ENCODE measurements at places on chromosomes 7 and 10.
A peak's percentile ranks its signal among the peaks of the same experiment; 100 is the strongest.

GRCh38 chr7:20228654-20229053 is 11.5 kb upstream of the MACC1 start:
- no peak for DNase-seq

DNA sequence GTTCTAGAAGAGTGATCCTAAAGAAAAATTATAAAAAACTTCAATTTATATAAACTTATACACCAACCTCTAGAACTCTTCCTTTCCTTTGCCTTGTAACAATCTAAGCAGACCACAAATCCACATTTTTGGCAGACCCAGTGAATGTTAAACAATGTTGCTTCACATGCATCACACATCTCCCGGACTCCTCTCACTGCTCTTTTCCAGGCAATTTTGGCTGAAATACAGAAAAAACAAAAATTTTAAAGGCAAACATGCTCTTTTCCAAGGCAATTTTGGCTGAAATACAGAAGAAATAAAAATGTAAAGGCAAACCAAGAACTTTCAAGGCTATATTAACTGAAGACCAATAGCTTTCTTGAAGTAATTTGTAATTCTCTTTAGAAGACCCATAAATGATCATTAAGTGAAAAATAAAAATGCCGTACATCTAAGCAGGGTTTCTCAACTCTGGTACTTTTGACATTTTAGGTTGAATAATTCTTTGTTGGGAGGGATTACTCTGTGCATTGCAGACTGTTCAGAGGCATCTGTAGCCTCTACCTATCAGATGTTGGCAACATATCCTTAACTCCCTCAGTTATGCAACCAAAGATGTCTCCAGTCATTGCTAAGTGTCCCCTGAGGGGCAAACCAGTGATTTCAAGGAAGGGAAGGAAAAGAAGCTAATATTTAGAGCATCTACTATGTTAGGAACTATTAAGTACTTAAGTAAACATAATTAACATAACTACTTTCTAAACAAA is 64.4 kb downstream of the NRBF2 start:
- no peak for DNase-seq

DNA sequence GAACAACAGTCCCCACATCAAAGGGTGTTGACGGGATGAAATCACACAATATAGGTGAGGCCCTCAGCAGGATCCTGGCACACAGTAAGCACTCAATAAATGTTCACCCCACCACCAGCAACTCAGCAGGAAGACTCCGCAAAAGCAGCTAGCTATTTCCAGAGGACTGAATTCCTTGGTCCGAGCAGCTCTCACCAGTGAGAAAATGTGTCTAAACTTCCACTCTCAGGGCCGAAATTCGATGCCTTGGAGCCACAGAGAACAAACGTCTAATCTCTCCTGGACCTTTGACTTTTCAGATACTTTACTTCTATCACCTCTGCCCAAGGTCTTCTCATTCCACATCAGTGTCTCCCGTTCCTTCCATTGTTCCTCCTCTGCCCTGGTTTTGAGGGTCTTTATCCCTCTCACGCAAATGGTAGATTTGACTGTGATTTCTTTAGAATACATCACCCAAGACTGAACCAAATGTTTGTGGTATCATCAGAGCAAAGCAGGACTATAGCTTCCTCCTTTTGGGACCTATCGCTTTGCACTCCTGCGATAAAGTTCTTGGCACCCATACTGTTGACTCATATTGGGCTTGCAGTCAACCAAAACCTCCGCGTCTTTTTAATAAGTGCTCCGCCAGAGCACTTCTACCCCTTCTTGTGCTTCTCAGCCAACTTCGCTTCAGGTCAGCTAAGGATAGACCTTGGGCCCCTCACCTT is 903 bp upstream of the NT5C2 start:
- DNase-seq = peak; percentile 8

DNA sequence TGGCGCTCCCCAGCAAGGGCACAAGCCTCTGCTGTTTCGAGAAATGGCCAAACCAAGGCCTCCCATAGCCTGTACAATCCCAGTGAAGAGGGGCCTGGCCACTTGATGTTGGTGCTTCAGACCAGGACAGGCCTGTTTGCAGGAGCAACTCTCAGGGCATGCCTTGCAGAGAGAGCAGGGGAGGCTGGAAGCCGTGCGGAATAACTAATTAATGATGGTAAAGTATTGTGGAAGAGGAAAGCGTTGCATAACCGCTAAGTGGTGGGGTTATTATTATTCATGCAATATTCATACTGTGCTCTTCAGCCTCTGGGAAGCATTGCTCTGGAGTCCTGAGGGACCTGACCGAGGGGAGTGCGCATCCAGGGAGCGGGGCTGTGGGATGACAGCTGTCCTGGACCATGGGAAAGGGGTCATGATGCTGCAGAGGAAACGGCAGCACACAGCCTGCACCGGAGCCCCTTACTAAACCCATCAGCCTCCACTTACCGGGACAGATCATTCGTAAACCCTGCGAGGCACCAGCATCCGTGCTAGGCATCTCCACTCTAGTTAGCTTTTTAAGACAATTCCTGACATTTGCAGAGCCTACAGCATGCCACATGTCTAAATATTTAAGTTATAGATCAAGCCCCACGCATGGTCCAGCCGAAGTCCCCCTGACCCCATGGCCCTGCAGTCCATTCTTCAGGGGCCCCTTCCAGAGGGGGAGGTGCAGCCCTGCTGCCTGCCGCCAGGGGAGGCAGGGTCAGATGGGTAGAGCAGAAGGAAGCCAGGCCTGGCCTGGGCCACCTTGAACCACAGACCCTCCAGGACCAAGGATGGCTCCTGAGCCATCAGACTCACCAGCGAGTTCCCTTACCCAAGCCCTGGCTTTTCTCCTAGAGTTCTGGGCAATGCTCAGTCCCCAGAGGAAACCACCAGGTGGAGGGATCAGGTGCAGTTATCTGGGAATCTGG is 11.6 kb downstream of the TMEM273 start:
- DNase-seq = no peak

GRCh38 chr10:77163670-77164348 is 473.8 kb downstream of the KCNMA1 start:
- no peak for DNase-seq

GRCh38 chr7:6730343-6730633 is 23.5 kb upstream of the ZNF12 start:
- no peak for DNase-seq

GRCh38 chr7:157827045-157827862 is 490.4 kb downstream of the DNAJB6 start:
- DNase-seq = no peak

DNA sequence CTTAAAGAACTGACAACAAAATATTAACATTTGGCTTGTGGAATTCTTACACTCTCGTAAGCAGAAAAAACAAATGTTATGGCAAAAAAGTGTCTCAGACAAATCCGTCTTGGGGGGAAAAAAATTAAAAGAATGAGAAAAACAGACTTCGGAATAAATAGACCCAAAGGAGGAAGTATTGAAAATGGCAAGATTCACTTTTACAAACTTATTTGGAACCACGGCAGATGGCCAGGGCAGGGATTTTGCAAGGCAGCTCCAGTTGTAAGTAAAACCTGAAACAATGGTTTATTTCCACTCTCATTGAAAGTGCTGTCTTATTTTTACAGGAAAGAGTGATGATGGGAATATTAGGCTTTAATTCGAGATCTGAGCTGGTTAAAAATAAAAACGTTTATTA is 1.5 kb upstream of the ZNF438 start:
- DNase-seq = no peak

- no peak for DNase-seq
These were observed 23.1 kb downstream of the WASL start for GRCh38 chr7:123725586-123726171.

DNA sequence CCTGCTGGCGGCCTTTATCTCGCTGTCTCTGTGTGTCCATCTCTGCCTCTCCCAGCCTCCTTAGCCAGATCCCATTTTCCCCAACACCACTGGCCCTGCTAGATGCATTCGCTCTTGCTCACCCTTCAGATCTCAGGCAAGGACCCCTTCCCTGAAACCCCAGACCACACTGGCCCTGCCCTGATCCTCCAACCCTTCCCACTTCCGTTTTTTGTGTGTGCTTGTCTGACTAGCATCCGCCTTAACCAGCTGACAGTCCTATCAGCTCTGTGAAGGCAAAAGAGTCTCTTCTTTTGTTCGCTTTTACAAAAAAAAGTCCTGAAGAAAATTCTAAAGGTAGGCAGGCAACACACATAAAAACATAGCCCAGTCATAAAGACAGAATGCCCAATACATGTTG is 28.7 kb downstream of the CHST15 start:
- no peak for DNase-seq

DNA sequence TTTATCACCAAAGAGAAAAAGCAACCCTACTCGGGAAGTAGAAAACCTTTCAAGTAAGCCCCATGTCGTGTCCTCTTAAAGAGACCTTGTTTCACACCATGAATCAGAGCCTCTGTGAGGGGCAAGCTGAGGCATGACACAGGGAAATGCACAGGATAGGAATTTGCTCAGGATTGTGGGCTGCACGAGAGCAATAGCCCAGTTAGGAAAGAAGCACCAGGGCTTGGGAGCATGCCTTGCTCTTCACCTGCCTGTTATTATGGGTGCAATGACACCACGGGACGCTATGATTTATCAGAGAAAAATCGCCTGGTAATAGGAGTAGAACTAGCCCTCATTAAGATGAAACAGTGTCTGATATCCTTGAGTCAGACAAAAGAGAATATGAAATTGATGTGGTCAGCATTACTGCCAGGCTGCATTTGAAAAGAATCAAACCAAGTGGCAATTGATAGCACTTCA is 562.9 kb upstream of the NRP1 start:
- DNase-seq = peak; percentile 78

DNA sequence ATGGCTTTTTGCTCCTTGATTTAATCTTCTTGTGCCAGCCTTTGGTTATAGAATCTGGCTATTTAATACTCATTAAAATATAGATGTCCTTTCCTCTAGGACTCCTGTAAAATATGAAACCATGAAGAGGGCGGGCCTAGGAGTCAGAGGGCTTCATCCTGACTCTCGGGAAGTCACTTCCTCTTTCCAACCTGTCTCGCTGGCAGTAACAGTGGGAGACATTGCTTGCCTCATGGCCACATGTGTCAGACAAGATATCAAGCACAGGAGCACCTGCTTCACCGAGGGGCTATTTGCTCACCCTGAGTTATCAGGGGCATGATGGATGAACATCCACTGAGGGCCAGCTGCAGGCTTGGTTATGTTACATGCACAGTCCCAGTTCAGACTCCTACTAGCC is 31.0 kb downstream of the SLIT1 start:
- no peak for DNase-seq

DNA sequence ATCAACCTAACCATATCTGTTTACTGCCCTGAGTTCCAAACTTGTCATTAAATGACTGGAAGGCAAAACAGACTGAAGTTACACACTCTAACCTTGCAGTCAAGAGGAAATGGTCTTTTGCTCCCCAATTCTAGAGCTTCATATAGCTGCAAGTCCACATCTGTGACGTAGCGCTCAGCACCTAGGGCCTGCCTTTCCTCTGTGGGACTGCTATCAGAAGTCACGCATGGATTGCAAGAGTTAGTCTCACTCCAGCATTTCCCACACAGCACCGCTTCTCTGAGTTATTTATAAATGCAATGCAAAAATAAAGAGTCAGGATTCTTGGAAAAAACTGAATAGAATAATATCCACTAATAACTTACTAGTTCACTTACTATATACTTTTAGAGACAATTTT is 96.9 kb downstream of the ELMO1 start:
- DNase-seq = no peak

DNA sequence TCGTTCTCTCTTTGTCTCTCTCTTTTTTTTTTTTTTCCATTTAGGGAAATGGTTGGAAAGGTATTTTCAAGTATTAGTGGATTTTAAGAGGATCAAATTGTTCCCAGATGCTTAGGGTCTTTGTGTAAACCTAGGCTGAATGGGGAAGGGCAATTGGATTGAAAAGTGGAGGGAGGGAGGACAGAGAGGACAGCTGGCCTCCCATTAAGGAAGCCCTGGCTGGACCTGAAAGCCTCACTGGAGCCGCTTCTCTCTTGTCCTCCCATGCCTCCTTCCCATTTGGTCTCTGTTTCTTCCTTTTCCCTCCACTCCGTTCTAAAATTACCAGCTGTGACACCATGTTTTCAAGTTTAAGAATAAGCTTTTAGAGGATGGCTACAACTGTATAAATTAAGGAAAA is 104.1 kb downstream of the TACC2 start:
- DNase-seq = no peak

- no peak for DNase-seq
These were observed 348.5 kb downstream of the KCNMA1 start for GRCh38 chr10:77289027-77289501.

- no peak for DNase-seq
These were observed 38.3 kb upstream of the EFCAB10 start for GRCh38 chr7:105619590-105619989.

DNA sequence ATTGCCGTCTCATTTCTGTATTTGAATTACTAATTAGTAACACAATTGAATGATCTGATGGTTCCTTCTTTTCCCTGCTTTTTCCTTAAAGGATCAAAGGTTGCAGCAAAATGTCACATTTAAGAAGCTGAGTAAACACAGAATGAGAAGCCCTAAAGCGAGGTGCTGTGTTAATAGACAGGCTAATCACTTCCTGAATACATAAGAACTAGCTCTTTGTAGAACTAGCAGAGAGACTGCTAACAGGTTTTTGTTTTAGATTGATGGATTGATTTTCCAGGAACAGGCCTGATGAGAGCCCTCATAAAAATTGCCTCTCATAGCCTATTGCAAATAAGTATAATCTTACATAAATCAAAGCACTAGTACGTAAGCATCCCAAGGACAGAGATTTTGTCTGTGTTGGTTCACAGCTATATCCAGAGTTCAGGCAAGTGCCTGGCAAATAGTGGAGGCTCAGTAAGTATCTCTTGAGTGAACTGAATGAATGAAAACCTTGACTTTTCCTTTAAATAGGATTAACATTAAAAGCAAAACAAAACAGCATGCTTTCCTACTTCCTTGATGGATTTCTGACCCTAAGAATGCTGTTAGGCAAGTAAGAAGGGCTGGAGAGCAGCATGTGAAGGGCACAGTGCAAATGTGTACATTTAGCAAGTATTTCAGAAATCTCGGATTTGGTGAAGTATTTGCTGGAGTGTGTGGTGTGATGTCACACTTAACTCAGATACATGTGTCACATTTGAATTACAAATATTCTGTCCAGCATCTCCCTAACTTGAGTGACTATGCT is 3.3 kb downstream of the TMEM229A start:
- DNase-seq = no peak

DNA sequence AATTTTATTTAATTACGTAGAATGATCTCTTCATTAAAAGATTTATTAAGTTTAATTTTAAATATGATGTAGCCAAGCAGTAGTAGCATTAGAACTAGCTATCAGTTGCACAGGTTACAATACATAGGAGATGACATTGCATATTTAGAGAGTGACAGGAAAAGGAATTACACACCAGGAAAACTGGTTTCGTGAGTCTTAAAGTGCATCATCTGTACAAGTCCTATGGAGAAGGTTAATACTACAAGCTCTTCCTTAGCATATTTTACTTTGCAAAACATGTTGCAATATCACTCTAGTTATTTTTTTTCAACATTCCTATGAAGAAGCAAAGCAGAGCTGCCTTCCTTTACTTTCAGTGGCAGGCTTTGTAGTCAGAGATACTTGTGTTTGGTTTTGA is 20.2 kb upstream of the SEM1 start:
- no peak for DNase-seq
